NCI-H1105 (cell line): ENCODE measurements at places on chromosomes 6 and 20.

GRCh38 chr6:43216200-43216599 is 13.1 kb downstream of the DNPH1 start:
- no peak for DNase-seq

GRCh38 chr6:25481267-25481666 is 170.7 kb upstream of the SCGN start:
- DNase-seq = no peak

- DNase-seq = no peak
Measured at GRCh38 chr20:45098103-45098773, 2.7 kb downstream of the KCNS1 start.

GRCh38 chr20:16803965-16804792 is 56.0 kb downstream of the OTOR start:
- DNase-seq = peak; percentile 69

GRCh38 chr6:116876635-116877611 is at the start of gene RFX6:
RFX6 (plus strand) TSS chr6:116877242; CDS start chr6:116877276, 34 bp downstream.
- DNase-seq = no peak

GRCh38 chr20:55667955-55668354 is 337.4 kb downstream of the CBLN4 start:
- no peak for DNase-seq

DNA sequence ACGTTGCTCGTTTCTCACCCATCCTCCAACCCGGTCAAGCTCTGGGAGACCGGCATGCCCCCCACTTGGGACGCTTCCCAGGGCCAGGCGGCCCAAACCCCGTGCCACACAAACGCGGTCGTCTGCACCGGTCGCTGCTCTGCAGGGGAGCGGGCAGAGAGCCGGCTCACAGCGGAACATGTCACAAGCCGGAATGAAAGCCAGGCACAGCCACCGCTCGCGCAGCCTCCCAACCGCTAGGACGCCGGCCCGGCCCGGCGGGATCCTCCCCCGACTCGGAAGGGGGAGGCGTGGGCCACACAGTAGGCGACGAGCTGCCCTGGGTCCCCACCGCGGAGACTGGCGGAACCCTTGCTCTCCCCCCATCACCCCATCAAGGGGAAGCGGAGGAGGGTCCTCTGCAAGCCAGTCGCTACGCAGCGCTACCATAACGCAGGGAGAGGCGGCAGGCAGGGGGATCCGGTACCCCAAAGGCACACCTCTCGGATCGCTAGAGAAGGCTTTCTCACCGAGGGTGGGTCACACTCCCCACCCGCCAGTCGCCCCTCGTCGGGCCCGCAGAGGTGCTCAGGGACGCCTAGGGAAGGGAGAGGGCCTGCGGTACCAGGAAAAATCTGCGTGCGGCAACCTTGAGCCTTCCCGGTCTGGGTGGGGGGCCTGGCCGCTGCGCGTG is 768.4 kb upstream of the DEFB115 start:
- no peak for DNase-seq

- DNase-seq = no peak
Measured at GRCh38 chr20:56900252-56900651, 271.1 kb downstream of the TFAP2C start.

DNA sequence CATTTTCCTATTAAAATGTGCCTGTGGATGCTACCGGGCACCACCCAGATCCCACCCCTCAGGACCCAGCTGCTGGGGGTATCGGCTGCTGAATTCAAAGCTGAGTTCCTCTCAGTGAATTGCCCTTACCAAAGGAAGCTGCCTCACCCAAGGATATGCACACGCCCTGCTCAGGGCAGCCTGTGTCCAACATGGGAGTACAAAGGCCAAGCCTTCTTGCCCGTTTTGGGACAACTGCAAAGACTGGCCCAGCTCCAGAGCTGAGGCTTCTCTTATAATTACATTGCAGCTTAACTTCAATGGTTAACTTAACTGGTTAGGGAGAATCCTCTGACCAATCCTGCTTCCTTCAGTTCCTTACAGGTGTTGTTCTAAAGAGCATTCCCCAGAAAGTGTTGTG is 19.8 kb upstream of the FANCE start:
- DNase-seq = no peak

DNA sequence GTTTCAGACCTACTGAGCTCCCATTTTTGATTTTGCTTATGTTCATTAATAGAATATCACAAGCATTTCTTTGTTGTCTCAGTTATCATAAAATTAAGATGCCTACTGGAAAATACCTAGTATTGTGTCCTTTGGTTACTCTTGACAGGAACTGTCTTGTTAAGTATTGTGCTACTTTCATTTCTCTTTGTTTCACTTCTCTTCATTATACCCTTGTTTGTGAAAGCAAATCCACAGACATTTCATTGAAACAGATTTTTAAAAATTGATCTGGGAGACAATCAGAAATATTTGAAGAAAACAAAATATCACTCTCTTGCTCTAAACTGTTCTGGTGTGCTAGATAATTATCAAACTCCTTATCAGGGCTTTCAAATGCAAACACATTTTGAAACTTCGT is 290.5 kb upstream of the EYS start:
- no peak for DNase-seq

DNA sequence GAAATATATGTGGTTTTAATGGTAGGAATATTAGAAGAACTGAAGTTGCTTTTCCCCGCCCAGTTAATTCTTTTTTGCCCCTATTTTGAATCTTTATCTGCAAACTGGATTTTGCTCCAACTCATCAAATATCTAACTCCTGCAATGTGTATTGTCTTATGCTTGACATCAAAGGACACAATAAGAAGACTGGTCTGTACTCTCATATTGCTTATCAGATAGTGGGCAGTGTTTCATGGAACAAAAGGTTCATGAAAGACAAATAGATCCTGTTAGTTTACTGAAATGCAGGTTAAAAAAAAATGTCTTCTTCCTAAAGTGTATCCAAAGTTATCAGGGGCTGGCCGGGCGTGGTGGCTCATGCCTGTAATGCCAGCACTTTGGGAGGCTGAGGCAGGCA is 27.7 kb upstream of the GTF3C6 start:
- no peak for DNase-seq

DNA sequence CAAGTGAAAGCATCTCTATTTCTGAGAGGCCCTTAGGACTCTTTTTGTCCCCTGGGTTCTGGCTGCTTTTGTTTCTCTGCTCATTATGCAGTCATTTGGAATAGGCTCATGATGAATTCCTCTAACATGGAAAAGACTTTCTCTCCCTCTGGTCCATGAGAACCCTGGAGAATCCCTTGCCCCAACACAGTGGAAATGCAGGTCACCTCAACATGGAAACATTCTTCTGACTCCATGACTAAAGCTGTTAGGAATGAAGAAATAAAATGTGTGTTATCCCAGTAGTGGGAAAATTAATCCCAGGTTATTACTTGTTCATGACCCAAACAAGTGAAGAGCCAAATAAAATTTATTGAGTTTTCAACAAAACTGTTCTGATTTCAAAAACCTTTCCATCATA is 458.6 kb downstream of the EPM2A start:
- DNase-seq = no peak

DNA sequence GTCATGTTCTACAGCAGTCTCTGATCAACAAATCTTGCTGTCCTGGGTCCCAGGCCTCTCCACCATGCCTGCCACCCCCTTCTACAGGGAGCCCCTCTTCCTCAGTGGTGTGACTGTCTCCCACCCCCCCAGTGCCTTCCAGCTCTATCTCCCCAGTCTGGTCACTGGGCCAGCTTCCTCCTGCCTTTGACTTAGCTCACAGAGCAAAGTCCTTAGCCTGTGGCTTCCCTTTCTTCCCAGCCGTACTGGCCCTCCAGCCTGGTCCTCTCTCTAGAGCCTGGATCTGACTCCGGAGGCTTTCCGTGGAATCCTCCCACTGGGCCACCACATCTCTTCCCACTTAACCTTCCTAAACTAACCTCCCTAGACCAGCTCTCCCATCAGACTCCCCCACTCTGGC is 17.0 kb downstream of the MAPK13 start:
- DNase-seq = no peak

GRCh38 chr6:151376440-151376839 is 14.9 kb downstream of the ZBTB2 start:
- DNase-seq = no peak

DNA sequence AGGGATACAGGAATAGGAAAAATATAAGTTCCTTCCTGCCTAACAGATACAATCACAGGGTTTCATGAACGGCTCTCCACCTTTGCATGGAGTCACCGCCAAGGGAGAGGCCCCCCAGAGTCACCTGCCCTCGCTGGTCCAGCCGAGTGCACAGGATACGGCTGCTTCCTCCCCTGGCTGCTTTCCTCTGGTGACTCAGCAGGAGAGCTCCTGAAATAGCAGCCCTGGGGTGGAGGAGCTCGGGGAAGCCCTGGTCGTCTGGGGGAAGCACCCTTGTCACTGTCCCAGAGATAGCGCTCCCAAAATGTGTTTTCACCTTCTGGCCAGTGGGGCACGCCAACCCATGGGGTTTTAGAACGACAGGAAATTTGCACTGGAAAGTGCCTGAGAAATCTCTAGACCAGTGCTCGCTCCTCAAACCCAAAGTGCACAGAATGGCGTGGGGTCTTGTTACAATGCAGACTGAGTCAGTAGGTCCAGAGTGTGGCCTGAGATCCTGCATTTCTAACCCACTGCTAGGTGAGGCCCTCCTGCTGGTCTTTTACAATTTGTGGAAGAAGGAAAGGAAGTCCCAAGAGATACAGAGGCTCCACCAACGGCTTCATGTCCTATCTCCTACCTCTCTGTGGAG is 35.9 kb upstream of the FAM50B start:
- no peak for DNase-seq

GRCh38 chr6:72740135-72740534 is 118.3 kb downstream of the KCNQ5 start:
- DNase-seq = no peak

- no peak for DNase-seq
Measured at GRCh38 chr6:70376628-70377027, 36.7 kb upstream of the FAM135A start.

GRCh38 chr6:109167562-109167961 is 72.3 kb downstream of the CEP57L1 start:
- no peak for DNase-seq

GRCh38 chr6:43992783-43993644 is 134.2 kb downstream of the MRPL14 start:
- DNase-seq = no peak

DNA sequence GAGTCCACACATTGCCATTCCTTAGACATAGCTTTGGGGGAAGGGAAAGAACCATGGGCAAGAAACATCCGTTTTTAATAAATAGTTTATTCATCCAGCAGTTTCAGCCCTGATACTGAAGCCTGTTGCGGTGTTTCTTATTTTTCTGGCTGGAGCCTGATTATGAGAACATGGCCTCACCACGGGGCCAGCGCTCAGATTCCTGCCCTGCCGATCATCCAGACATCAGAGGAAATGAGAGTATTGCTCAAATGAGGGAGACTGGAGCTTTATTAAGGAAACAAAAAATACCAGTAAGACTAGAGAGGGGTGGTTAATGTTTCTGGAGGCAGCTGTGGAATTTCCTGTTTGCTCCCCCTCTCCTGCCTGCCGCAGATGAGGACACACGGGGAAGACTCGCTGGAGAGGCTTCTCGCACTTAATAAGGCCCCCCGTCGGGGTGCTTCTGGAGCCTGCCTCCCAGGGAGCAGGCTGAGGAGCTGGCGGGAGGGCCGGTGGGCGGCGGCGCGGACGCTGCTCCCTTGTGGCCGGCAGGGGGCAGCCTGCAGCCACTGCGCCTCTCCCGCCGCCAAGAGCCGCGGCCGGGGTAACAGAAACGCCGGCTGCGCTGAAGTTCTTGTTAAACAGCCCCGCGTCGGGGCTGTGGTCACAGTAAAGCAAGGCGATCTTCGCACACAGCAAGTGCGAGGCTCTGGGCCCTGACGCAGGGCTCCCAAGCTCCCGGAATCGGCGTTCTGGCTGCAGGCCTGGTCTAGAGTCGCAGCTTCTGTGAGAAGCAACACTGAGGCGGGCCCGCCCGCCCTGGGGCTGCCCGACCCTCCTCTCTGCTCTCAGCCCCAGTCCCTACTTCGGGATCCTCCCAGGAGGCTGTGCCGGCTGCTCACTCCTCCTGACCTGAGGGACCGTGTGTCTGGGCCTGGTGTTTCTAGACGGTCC is 17.5 kb downstream of the LEMD2 start:
- peak; percentile 80 for DNase-seq

GRCh38 chr20:63253438-63254231 is 628 bp downstream of the NKAIN4 start:
- DNase-seq = no peak

- no peak for DNase-seq
Measured at GRCh38 chr6:79425589-79426311, 111.5 kb downstream of the LCA5 start.

DNA sequence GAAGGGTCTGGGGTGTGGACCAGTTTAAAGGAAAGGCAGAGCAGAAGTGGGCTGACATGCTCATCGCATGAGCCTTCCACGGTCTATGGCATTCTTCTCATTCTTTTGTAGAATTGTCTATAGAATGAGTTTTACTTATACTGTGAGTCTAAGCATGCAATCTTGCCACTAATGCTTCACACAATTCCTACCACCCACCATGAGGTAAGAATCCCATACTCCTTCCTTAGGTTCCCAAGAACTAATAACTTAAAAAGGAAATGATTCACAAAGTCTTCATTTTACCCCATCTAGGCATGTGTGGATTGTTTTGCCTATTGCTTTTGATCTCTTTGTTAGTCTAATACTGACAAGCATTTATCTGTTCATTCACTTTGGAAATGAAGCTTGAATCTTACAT is 195.2 kb downstream of the LY86 start:
- DNase-seq = no peak

GRCh38 chr6:107941199-107941598 is 16.8 kb downstream of the SEC63 start:
- no peak for DNase-seq

- no peak for DNase-seq
Measured at GRCh38 chr6:43829470-43829869, 59.5 kb downstream of the VEGFA start.

GRCh38 chr20:15378151-15378550 is 1040.7 kb upstream of the FLRT3 start:
- DNase-seq = no peak

DNA sequence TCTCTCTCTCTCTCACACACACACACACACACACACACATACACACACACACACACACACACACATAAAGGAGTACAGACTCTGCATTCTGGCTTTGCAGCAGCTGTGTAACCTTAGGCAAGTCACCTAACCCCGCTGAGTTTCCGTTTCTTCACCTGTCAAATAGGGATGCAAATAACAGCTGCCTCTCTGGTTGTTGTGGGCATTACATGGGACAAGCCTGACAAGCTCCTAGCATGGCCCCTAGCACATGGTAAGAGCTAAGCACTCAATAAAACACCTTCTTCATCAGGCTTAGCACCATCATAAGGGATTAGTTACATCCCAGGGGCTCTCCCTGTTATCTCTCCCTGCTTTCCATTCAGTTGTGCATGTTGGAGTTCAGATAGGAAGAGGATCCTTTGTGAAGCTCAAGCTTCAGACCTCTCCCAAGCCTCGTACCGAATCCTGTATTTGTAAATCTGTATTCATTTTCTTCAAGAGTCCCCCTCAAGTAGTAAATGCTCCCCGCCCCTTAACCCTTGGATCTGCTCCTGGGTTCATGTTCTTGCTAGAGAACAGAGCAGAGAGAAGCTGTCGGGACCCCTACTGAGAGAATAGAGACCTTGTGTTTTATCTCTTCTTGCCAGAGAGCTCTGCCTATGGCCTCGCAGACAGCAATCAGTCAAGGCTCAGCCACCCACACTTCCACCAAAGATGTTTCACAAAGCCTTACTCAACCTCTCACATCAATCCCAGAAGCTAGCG is 2.2 kb downstream of the SLC13A3 start:
- no peak for DNase-seq
